ENCODE measurements at places on chromosomes 1 and 21.

DNA sequence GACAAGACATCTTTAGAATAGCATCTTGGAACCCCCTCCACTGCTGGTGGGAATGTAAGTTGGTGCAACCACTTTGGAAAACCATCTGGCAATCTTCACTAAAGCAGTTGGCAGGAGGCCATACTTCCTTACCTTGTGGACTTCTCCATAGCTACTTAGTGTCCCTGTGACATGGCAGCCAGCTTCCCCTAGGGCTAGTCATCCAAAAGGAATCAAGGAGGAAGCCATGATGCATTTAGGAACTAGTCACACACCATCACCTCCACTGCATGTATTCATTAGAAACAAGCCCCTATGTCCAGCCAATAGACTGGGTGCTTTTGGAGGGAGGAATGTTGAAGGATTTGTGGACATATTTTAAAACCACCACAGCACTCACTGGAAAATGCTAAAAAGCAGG lies 19.9 kb downstream of the MX2 start:
- no peak for DNase-seq

GRCh38 chr1:76138217-76138616 lies 63.7 kb downstream of the ST6GALNAC3 start:
- no peak for DNase-seq

GRCh38 chr21:37373539-37373938 lies 7.0 kb downstream of the DYRK1A start:
- DNase-seq, result no peak

GRCh38 chr1:174021591-174022079 lies 522 bp downstream of the RC3H1 start:
- no peak for DNase-seq

DNA sequence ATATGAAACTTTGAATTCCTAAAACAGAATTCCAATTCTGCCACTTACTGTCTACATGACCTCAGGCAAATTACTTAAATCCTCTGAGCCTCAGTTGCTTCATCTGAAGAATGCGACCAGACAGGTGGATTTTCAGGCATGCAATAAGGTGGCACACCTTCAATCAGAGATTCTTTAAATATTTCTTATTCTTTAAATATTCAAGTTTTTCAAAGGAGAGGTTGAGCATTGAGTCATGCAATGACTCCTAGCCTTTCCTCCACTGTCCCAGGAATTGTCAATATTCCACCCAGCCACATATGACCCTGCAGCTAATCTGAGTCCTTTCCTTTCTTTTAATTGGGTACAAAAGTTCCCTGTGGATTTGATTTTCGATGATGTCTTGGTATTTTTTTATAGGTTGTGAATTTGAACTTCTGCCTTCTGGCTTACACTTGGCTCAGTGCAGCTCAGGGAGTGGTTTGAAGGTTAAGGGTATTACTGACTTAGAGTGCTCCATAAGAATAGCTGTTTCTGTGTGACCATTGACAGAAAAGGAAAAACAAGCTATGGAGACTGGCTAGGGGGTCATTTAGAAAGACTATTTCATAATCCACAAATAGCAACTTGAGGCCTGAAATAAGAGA lies 52.2 kb upstream of the PRDX6 start:
- no peak for DNase-seq

DNA sequence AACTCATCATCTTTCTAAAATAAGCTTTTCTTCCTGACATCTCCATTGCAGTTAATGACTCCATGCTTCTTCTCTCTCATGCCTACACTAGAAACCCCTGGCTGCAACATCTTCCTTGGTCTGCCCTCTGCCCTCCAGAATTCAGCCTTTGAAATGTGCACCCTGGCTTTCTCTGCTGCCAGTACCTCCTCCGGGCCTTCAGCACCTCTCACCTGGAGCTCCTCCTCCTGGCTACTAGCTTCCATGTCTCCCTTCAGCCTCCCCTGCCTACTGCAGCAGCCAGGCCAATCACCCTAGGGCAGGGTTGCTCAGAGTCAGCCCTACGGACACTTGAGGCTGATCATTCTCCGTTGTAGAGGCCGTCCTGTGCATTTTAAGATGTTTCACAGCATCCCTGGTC lies 18.3 kb downstream of the SUSD4 start:
- DNase-seq, result no peak

- no peak for DNase-seq
These were observed 19.1 kb downstream of the RCSD1 start for GRCh38 chr1:167648978-167649744.

DNA sequence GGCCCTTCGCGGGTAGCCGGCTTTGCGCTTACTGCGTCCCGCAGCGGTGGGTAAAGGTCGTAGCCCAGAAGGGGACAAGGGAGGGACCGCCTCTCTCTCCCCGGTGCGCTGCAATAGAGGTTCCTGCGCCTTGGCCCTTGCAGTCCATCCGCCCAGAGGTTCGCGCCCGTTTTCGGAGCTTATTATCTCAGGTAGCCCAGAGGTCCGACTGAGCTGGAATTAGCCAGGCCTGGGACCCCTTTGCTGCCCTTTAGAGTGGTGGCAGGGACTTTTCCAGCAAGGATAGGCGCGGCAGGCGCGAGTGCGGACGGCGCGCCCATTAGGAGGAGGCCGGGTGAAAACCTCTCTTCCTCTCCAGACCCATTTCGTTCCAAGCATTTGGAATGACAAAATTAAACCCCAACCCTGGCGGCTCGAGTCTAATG lies 5.0 kb downstream of the LHX4 start:
- no peak for DNase-seq

DNA sequence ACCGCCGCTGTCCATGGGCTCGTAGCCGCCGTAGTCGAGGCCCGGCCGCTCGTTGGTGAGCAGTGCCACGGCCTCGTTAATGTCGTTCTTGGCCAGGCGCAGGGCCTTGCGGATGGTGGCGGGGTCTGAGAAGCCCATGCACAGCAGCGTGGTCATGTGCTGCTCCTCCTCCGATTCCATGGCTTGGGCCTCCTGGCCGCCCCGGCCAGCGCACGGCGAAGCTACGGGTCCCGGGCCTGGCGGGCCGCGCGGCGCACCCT lies 300 bp downstream of the USP24 start:
- no peak for DNase-seq

GRCh38 chr1:167273027-167273800 lies 52.5 kb downstream of the POU2F1 start:
- no peak for DNase-seq

DNA sequence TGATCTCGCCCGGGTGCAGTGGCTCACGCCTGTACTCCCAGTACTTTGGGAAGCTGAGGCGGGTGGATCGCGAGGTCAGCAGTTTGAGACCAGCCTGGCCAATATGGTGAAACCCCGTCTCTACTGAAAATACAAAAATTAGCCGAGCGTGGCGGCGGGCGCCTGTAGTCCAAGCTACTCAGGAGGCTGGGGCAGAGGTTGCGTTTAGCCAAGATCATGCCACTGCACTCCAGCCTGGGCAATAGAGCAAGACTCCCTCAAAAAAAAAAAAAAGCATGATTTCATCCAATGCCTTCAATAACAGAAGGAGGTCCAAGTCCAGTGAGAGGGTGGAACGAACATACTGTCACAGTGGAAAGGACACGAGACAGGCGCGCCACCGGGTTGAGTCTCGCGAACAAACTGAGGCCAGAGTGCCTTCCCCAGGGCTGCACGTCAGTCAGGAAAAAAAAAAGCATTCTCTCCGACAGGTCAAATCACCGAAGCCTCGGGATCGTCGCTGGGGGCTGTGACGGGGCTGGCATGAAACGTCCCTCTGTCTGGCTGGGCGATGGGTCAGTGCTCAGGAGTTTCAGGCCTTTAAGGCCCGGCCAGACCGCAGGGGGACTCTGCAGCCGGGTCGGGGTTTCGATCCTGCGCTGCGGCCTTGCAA lies 8.4 kb upstream of the CROCC start:
- DNase-seq, result no peak

DNA sequence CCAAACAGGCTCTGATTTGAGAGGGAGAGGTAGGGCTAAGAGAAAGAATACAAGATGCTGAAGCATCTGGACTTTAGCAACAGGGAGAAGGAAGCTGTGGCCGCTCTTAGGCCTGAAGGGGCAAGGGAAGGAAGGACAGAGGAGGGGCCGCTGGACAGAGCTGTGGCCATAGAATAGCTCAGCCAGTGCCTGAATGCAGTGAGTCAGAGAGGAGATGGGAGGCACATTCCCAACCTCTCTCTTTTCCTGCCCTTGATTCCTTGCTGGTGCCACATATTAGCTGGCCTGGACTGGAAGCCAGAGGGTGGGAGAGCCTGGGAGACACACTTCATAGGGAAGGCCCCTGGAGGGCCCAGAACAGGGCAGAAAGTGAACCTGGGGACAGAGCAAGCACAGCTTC lies 83.4 kb upstream of the POU3F1 start:
- no peak for DNase-seq

- no peak for DNase-seq
These were observed 395.6 kb downstream of the SETD4 start for GRCh38 chr21:35664683-35665082.

DNA sequence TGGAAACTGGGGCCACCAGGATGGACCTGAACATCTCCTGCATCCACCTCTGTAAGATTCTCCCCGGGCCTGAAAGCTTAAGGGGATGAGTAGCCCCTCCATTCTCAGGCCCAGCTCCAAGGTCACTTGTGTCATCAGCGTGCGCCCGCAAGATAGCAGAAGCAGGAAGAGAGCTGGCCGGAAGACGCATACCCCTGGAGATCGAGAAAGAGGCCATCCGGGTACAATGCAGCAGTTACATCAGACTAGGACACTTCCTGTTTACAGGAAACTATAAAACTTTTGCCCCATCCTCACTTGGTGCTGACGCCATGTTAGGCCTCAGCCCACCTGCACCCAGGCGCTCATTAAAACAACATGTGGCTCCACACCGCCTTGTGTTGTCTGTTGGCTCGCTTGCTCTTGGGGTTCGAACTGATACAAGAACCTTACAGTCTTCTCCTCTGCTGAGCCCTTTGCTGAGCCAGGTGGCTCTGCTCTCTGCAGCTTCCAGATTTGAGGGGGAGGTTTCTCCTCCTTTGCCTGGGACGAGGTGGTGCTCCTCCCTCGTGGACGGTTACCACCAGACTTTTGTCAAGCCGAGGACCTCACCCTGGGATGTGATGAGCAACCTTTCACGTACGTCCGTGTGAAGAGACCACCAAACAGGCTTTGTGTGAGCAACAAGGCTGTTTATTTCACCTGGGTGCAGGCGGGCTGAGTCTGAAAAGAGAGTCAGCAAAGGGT lies 277.5 kb upstream of the C1orf174 start:
- no peak for DNase-seq

DNA sequence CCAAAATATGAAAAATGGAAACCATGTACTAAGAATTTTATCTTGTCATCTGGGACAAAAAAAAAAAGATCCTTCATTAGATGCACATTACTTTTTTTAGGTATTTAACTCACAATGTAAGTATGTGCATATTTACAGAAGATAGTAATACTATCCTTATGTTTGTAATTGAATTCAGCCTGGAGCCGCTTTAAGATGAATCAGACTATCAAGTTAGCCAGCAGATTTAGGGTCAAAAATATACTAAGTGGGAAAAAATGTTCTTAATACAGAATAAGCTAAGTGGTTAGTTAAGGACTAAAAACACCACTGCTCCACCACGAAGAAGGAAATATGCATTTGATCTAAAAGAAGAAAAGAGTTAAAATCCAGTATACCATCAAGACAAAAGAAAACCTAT lies 49.1 kb downstream of the DSCAM start:
- DNase-seq, result no peak

DNA sequence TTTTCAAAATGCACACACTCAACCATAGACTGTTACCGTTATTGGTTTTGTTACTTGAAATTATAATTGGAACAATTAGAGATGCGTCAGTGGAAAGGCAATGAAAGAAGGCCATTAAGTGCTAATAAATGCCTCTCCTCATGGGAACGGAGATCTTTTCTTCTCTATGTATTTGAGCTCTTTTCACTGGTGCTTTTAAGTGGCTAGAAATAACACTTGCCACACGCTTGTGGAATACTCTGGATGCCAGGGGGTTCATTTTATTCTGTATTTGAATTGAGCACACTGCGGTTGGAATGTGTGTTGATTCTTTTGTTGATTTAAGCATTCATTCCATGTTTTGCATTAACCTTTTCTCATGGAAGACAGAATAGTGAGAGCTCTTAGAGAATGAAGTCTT lies 68.4 kb downstream of the DNM3 start:
- DNase-seq, result no peak

- DNase-seq, result no peak
These were observed 45.3 kb upstream of the CRB1 start for GRCh38 chr1:197222780-197223179.

- DNase-seq, result no peak
These were observed 209.7 kb upstream of the ST6GALNAC5 start for GRCh38 chr1:76657623-76658022.

DNA sequence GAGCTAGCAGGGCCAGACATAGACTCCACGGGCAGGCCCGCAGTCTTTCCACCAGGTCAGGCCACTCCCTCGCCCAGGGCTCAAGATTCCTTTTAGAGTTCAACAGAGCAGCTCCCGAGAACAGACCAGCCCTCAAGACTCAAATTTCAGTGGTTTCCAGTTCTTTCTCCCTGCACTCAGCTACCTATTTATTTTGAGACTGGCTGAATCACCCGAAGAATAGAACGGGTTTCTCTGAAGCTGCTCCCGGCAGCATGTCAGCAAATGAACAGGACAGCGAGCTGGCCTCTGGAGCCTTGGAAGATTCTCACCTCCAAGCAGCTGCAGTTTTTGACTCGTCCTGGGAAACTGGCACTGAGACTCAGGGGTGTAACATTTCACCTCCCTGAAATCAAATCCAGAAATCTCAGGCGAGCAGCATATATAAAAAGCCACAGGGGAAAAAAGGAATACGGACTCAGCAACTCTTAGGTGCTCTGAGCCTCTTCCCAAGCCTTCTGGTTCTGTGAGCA lies 177.9 kb downstream of the CLIC6 start:
- no peak for DNase-seq

DNA sequence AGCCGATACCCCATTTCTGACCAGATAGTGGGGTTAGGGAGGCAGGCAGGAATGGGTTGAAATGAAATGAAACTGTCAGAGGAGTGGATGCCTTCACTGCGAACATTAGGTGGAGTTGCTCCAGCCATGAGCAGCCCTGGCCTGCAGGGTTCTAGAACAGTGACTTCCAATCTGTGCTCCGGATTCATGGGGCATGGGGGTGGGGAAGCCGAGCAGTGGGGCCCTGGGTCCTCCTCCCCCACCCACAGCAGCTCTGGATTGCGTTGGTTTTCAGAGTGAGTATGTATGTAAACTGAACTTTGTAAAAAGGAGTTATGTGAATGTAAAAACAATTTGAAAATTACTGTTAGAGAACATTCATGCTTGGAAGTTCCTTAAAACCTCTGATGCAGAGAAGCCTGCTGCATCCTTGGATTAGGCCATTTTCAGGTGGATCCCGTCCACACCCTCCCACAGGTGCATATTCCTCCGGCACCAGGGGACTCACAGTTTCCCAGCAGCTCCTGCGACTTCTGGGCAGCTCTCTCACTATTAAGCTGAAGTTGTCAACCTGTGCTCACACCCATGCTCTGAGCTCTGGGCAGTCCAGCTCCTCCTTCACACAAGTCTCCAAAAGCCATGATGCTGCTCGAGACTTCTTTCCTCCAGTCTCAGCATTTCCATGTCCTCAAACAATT lies 54.4 kb upstream of the EDN2 start:
- DNase-seq, result no peak

DNA sequence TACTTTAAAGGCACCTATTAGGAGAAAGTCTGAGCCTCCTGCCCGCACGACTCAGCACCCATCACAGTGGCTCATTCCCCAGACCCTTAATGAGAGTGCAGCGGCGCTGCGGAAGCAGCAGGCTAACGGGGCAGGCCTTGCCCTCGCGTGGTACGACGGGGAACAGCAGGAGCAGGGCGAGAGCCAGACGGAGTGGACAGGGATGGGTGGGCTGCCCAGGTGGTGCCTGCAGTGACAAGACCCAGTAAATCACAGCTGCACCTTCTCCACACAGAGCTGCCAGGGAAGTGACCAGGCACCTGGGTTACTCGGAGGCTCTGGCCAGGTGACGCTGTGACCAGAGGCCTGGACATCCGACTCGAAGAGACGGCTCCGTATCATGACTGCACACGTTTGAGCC lies 131.9 kb downstream of the NPHP4 start:
- DNase-seq, result no peak

All from stimulated activated CD8-positive, alpha-beta memory T cell treated with anti-CD3 and anti-CD28 coated beads, Interleukin-2, amount 100 ng/mL, for 1 hour (primary cell).